ENCODE measurements at places on chromosomes 7 and 10.

GRCh38 chr7:155753446-155753965, 58.8 kb downstream of the SHH start:
- H3K4me3 ChIP-seq = no peak overlapping the region
- H3K27me3 ChIP-seq = no peaks in the 10 kb centered on the region
- H3K4me1 ChIP-seq = peaks cover 60% of the 10 kb centered on the region
- peak overlapping the region; percentile 49 for H3K27ac ChIP-seq

DNA sequence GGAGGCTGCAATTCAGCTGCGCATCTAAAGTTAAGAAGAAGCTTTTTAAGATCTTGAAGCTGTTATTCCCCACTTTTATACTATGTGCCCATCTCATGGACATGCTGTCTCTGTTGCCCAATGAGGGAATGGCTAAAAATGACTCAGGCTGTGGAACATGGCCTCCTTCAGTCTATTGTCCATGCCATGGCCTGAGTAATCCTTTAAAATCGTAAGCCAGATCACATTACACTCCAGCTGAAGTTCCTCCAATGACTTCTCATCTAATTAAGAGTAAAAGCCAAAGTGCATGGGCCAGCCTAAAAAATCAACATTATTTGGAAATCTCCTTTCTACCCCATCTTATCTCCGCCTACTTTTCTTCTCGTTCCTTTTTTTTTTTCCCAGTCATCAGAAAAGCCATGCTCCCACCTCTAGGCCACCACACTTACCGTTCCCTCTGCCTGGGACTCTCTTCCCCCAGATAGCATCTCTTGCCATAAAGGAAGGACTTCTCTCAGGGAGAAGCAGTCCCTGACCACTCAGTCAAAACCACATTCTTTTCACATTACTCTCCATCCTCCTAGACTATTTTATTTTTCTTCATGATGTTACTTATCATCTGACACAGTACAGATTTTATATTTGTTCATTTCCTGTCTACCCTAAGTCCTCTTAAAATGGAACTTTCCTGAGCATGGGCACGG, 337.4 kb downstream of the PRPF18 start:
- no peak overlapping the region for H3K4me3 ChIP-seq
- H3K27me3 ChIP-seq = peaks cover 6% of the 10 kb centered on the region
- H3K27ac ChIP-seq = no peak overlapping the region
- no peaks in the 10 kb centered on the region for H3K36me3 ChIP-seq
- DNase-seq = no peak

DNA sequence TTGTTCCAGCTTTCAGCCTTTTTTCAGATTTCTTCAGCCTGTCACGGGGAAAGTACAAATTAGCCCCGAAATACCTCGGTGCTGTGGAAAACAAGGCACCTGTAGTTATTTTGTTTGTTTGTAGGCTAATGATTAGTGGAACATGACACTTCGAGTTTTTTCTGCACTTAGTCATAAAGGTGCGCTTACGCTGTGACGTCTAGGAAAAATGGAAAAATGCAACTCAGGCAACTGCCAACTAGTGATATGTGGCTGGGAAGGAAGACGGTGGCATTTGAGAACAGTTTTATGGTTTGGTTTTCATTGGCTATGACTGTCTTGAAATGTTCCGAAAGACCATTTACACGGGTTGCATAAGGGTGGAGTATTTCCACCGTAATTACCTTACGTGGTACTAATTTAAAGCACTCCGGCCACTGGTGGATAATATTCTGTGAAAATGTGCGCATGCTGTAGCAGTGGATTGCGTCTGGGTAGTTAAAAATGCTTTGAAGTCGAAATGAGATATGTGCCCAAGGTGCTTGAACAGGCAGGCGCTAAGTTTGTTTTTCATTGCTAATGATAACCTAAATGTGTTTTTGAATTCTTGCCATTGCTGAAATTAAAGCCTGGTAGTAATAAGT, 94.5 kb upstream of the CELF2 start:
- H3K27ac ChIP-seq = no peak overlapping the region
- H3K4me1 ChIP-seq = no peaks in the 10 kb centered on the region
- no peak for DNase-seq
- peaks cover 22% of the 10 kb centered on the region for H3K27me3 ChIP-seq
- no peak overlapping the region for H3K4me3 ChIP-seq

- H3K27ac ChIP-seq = peak overlapping the region; percentile 75
- no peak for DNase-seq
- H3K4me1 ChIP-seq = peaks cover 48% of the 10 kb centered on the region
These were observed 445 bp downstream of the PPA1 start for GRCh38 chr10:70232859-70233108.

DNA sequence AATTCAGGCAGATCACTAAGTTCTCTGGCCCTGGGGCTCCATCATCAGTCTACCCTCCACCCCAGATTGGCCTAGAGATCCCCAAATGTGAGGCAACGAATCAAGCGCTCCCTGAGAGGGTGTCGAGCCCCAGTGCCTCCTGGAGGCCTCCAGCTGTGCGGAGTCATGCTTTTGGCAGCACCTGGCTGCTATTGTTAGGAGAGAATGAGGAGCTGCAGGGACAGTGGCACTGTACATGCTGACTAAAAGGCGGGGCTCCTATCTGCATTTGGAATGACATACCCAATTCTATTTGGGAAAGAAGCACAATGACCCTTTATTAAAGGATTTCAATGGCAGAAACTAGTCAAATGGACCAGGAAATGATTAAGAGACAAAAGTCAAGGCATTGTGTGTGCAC, 161.8 kb downstream of the DPY19L1 start:
- H3K27me3 ChIP-seq = no peaks in the 10 kb centered on the region
- H3K27ac ChIP-seq = no peak overlapping the region
- no peak for DNase-seq
- H3K4me1 ChIP-seq = no peaks in the 10 kb centered on the region
- H3K36me3 ChIP-seq = no peaks in the 10 kb centered on the region

GRCh38 chr7:12889391-12889790, 202.0 kb downstream of the ARL4A start:
- H3K27me3 ChIP-seq = no peaks in the 10 kb centered on the region
- H3K4me3 ChIP-seq = no peak overlapping the region
- no peak overlapping the region for H3K27ac ChIP-seq
- H3K4me1 ChIP-seq = no peaks in the 10 kb centered on the region
- DNase-seq = no peak

DNA sequence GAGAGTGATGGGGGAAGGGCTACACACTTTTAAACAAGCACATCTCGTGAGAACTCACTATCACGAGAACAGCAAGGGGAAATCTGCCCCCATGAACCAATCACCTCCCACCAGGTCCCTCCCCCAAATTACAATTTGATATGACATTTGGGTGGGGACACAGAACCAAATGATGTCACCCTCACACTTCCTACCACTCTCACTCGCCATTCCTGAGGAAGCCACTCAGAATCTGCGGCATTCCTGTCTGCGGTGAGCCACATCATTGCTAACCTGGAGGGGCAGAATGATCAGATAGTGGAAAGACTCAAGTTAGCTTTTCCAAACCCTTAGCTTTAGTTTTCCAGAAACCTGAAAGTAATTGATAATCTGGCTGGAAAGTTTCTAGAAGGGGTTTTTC, 66.9 kb downstream of the MYO3A start:
- no peak overlapping the region for H3K27ac ChIP-seq
- no peaks in the 10 kb centered on the region for H3K4me1 ChIP-seq
- H3K4me3 ChIP-seq = no peak overlapping the region
- H3K36me3 ChIP-seq = no peaks in the 10 kb centered on the region

DNA sequence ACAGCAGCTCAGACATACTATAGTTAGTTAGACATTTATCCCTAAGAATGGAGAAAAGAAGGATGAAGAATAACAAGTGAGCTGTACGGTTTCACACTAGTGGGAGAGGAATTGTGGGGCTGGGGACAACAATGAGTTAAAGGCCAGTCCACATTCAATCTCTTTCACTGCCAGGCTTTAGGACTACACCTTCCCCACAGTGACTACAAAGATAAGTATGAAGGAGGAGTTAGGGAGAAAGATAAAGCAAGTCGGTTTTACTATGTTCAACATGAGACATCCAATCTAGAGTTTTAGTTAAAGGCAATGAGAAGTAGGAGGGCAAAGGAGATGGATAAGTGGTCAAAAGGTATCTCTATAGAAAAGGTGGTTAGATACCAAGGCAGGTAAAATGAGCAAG, 16.3 kb downstream of the ARHGAP12 start:
- peaks cover 10% of the 10 kb centered on the region for H3K4me1 ChIP-seq
- no peaks in the 10 kb centered on the region for H3K27me3 ChIP-seq
- no peak overlapping the region for H3K27ac ChIP-seq
- peaks cover 10% of the 10 kb centered on the region for H3K36me3 ChIP-seq
- DNase-seq = no peak

GRCh38 chr7:100407285-100408180, 21.0 kb downstream of the ZCWPW1 start:
- H3K36me3 ChIP-seq = no peaks in the 10 kb centered on the region
- DNase-seq = peak; percentile 45
- no peak overlapping the region for H3K27ac ChIP-seq
- no peak overlapping the region for H3K4me3 ChIP-seq
